SW480 (cell line): ENCODE measurements at places on chromosomes 7 and 10.

DNA sequence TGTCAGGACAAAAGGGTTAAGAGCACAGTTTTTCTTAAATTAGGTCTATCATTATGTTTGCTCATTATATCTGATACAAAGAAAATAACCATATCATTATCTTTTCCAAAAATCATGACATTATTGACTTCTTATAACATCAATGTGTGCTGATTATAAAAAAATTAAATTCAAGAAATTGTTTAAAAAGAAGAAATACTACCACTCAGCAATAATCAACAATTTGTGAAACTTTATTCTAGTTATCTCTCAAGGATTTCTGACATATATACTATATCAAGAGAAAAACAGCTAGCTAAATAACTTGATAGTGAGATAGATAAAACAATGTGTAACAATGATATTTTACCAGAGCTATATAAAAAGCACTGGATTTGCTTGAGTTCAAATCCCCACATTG is 360.7 kb upstream of the PHF14 start:
- DNase-seq = no peak

GRCh38 chr10:19931894-19932590 is 115.8 kb downstream of the PLXDC2 start:
- no peak for DNase-seq

GRCh38 chr10:30816820-30817171 is 187.2 kb upstream of the LYZL2 start:
- no peak for DNase-seq

- DNase-seq = no peak
These were observed 47.8 kb upstream of the KCNMA1 start for GRCh38 chr10:77685432-77685831.

DNA sequence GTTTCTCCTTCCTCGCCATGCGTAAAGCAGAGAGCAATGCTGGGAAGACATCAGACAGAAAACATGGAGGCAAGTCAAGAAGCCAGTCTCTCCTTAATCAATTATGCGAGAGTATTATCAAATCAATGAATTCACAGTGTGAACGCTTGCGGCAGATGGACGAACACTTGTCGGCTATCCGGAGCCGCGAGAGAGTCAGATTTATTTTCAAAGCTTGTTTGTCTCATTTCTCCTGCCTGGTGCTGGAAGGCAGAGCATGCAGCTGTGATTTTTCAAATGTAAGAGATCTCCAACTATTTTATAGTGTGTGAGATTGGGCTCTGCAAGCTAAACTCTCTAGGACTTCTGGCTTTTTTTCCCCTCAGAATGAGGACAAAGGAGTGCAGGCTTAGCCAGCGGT is 252.3 kb downstream of the SNX10 start:
- no peak for DNase-seq

- peak; percentile 92 for DNase-seq
These were observed 37.9 kb upstream of the MTPAP start for GRCh38 chr10:30386801-30387588.

DNA sequence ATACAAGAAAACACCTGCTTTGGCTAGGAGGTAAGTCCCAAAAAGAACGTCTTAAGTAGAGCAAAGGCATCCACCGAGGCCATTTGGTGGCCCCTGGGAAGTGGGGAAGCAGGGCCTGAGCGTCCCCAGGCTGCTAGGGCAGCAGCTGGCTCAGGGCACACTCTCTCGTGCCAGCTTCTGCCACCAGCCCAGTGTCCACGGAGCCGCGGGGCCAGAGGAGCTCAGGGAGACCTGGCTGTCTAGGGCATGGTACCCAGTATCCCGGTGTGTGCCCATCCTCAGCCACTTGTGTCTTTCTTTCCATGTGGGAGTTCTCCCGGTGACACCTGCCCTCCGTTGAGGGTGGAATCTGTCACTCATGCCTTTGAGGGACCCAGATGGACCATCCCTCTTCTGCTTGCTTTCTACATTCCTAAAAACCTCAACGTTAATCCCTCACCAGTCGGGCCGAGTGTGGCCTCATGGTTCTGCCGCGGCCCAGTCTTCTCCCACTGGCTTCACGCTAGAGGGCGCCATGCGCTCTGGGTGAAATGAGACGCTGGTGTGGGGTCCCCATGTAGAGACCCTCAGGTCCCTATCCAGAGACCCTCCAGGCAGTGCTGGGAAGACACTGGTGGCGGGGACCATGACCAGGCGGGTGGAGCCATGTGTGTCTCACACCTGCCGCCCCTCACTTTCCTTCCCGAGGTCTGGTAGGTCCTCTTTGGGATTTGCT is 9.5 kb upstream of the AP5Z1 start:
- DNase-seq = no peak

DNA sequence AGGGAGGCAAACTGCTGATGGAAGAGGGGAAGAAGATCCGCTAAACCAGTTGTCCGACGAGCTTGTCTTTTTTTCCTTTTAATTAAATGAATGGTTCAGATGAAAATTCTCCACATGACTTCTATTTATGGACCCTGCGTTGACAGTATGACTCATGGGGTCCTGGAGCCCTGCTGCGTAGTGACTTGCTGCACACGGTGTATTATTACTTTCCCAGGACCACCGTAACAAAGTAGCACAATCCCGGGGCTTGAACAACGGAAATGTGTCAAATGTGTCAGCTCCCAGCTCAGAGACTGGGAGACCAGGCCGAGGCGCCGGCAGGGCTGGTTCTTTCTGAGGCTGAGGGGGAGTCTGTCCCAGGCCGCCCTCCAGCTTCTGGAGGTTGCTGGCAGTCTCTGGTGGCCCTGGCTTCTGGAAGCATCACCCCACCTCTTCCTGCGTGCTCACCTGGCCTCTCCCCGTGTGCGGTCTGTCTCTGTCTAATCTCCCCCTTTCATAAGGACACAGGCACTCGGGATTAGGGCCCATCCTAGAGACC is 33.8 kb upstream of the MNX1 start:
- DNase-seq = no peak

- DNase-seq = no peak
These were observed 81.7 kb downstream of the ST7 start for GRCh38 chr7:117034851-117035464.

GRCh38 chr10:92699518-92700381 is 10.0 kb downstream of the HHEX start:
- DNase-seq = peak; percentile 50

DNA sequence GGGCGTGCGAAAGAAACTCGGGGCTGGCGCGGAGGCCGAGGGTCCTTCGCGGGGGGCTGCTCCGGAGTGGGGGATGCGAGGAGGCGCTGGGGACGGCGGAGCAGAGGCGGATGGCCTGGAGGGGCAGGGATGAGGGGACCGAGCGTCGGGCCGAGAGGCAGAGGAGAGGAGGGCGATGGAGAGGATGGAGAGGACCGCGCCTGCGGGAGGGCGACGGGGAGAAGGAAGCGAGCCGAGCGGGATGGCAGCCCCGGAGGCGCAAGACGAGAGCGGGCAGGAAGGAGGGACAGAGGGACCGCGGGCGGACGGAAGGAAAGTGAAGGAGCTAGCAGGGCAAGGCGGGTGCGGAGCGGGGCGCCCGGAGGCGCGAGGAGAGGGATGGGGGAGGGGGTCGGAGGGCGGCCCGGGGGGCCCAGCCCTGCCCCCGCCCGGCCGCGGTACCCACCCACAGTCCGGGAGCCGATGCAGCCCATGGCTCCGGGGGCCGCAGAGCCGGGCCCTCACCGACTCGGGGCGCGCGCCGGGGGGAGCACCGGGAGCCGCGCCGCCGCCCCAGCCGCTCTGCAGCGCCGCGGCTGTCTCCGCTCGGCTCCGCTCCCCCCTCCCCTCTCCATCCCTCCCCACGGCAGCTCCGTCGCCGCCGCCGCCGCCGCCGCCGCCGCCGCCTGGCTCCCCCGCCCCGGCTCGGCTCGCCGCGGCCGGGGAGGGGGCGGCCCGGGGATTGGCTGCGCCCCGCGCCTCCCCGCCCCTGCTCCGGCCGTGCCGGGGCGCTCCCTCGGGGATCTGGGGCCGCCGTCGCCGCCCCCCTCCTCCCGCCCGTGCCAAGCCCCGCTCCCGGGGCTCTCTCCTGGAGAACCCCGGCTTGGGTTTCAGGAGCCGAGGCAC is at the start of gene FAM131B:
Gene FAM131B, minus strand, starts transcription at position 583 of the 885 bp plus-strand sequence. Its CDS starts 110 bp downstream, at position 473.
- no peak for DNase-seq

DNA sequence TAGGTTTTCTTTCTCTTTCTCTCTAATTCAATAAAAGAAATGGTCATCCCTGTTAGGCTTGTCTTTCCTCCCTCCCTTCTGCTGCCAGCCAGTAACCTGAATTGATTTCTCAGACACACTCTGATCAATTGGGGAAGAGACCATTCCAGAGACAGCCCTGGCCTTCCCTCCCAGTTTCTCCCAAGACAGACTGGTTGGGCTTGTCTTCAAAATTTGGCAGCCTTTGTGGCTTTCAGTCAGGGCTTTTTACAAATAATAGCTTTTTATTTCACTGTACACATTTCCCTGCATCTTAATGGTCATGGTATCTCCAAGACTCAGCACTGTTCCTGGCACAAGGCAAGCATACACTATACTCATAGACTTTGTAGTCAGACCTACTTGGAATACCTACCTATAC is 33.9 kb downstream of the BCAP29 start:
- DNase-seq = no peak

- DNase-seq = no peak
These were observed 61.7 kb downstream of the CACNB2 start for GRCh38 chr10:18201877-18202276.

DNA sequence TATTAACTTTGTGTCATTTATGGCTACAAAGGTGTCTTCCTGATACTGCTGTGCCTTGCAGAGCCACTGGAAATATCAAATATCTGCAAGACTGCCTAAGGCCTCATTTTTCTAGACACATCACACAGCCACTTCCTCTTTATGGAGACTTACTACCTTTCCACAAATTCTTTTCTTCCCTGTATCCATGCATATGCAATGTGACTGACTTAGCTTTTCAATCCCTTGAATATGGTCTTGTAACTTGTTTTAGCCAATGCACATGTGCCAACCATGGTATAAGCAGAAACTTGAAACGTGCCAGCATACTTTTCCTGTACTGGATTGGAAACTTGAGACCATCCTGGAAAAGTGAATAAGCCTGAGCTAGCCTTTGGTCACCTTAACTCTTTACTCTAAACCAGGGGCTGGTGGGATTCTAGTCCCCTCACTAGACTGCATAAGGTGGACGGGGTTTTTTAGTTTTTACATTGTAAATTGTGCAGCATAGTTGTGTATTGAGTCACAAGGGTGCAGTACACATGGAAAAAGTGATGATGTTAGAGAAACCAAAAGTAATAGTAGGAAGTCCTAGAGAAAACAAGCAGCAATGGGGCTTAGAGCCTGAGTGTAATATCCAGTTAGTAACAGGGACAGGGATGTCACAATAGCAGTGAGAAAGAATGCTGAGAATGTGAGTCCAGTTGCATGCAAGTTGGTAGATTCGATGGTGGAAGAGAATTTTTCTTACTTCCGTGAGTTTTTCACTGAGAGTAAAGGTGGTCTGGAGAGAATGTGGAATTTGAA is 879.5 kb downstream of the SORCS1 start:
- no peak for DNase-seq

GRCh38 chr7:141073641-141074161 is at the start of gene TMEM178B:
TMEM178B (plus strand) TSS chr7:141074064.
- DNase-seq = no peak

- peak; percentile 36 for DNase-seq
These were observed 744 bp downstream of the FRAT2 start for GRCh38 chr10:97333601-97334369.

GRCh38 chr10:54607983-54608382 is 193.0 kb downstream of the PCDH15 start:
- no peak for DNase-seq

GRCh38 chr10:49001402-49001801 is 61.8 kb upstream of the LRRC18 start:
- DNase-seq = peak; percentile 26

DNA sequence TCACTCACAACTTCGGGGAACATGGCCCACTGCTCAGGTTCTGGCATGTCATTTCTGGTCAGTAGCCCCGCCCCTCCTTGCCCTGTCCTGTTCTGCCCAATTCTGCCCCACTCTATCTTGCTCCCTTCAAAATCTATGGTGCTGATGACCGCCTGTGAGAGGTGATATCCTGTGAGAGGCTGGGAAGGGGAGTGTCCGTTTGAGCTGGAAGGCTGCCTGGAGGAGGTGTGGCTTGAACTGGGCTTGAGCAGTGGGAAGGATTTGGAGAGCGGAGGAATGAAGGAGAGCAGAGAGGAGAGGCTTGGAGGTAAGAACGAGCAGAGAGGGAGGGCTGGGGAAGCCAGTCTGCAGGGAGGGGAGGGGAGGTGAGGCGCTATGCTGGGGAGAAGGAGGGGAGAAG is 145.3 kb downstream of the RPS24 start:
- no peak for DNase-seq

- DNase-seq = no peak
These were observed 2.2 kb downstream of the FZD8 start for GRCh38 chr10:35639728-35640401.

GRCh38 chr7:40356312-40356711 is 221.5 kb downstream of the SUGCT start:
- no peak for DNase-seq

GRCh38 chr10:129950676-129951075 is 13.4 kb downstream of the EBF3 start:
- DNase-seq = no peak
